ENCODE measurements at places on chromosomes 1 and 21.

DNA sequence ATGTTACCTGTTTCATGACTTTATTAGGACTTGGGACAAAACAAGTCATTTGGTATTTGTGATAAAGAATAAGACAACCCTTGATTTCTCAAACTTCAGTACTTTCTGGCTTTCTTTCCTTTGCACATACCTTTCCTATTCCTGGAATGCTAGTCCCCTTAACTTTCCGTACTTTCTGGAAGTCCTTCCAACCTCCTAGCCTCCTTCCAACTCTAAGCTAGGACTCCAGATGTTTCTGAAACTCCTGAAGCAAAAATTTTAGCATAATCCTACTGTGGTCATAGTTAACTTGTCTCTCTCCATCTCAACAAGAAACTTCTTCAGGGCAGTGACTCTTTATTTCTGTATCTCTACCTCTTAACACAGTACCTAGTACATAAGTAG, 19.8 kb upstream of the C1orf105 start:
- no peak for DNase-seq

GRCh38 chr21:35511696-35512162, 462.6 kb upstream of the RUNX1 start:
- DNase-seq = no peak

DNA sequence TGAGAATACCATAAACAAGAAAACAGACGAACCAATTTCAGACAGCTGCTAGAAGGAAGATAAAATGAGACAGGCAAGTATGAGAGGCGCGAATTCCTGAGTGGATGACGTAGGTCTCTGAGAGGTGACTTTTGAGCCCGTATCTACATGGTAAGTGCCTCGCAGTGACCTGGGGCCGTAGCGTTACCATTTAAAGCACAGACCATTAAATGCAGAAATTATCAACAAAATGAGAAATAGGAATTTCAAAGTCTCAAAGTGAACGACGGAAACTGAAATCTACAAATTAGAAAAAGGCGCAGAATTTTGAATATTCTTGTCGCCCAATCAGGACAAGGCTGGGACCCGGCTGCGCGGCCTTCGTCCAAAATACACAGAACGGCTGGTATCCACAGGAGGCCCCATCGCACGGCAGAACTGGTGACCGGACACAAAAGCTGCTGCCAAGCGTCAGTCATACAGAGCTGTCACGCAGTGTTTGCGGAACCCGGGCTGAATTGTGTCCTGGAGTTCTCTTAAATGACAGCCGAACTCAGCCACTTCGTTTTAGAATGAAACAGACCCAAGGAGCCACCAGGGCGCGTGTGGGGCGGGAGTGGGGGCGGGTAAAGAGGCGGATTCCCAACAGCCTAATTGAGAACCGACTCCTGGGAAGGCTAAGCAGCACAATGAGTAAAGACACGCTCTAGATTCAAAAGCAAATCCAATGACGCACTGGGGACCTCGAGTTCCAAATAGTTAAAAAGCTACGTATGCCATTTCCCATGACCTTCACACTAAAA, 13.8 kb upstream of the BOLA1 start:
- peak; percentile 91 for DNase-seq

DNA sequence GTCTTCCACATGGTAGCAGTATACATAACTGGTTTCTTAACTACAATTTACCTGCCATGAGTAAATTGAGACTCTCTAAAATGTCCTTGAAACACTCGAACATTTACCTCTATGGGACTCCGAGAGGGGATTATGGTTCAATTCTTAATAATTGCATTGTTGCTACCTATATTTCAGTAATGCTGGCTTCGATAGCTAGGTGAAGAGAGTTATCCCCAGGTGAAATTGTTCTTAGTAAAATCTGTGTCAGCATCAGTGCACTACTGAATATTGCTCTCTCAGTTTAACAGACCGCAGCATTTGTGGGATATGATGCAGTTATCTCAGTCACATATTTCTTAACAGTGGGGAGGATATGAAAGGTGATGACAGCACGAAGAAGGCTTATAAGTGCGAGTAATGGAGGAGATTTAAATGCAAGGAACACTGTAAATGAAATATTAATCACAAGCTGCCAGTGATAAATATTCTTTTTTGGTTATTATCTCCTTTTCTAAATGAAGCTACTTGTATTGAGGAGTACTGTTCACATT, 801.9 kb downstream of the BRINP3 start:
- DNase-seq = no peak

- no peak for DNase-seq
Observed at GRCh38 chr1:116284819-116285390, 88.1 kb upstream of the ATP1A1 start.

DNA sequence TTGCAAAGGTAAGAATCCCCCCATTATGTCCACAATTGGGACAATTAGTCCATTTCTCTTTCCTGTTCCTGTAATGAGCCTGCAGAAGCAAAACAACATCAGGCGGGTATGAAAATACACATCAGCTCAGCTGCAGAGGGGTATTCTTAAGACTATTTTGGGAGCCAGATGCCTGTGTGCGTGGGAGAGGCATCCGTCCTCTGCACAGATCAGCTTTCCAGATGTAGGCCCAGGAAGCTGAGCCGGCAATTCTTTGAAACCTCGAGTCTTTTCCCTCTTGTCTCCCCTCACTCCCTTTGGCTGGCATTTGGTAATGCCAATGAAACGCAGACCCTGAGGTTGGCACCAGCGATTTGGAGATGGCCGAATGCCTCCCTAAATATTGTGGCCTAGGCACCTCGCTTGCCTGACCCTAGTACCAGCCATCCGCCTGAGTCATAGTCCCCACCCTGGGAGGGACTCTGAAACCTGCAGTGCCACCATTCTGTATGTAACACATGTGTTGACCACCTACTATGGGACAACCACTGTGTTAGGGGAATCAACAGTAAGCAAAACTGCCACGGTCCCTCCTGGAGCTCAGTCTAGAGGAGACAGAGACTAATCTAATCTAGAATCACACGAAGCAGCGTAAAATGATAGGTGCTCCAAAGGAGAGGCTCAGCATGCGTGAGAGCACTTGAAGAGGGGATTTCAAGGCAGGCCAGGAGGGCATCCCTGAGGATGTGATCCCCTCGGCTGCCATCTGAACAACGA, 603.0 kb downstream of the MATN1 start:
- DNase-seq = no peak

- DNase-seq = no peak
Observed at GRCh38 chr1:240621249-240621648, 9.3 kb upstream of the GREM2 start.

DNA sequence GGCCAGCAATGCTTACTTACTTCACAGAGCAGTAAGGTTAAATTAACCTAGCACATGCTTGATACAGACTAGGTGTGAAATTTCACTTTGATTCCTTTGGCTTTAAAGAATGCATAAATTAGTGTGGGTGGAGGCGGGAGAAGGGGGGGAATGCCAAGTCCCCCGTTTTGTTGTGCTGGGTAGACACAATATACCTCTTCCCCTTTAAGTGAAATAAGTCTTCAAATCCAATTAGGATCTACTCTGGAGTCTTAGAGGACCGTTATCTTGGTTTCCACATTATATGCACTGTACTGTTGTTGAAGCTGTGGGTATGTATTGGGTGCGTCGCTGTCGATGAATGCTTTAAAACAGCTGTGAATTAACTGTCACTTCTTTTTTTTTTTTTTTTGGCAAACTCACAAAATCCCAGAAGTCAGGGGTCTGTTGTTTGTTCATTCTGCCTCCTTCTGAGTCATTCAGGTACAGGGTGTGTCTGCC, 1.6 kb upstream of the S1PR1 start:
- no peak for DNase-seq

DNA sequence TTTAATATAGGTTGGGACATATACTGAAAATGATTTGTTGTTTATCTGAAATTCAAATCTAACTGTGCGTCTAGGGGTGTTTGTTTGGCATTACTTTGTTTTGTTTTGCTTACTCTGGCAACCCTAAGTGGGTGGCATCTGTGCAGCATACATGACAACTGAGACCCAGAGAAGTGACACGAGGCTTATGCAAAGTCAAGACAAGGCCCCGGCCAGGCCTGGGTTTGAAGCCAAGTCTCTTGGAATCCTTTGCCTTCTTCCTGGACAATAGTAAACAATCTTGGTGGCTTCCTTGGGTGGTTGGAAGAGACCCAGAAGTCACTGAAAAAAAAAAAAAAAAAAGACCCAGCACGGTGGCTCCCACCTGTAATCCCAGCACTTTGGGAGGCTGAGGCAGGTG, 197.6 kb upstream of the TMEM51 start:
- DNase-seq = no peak

All from activated CD8-positive, alpha-beta memory T cell treated with anti-CD3 and anti-CD28 coated beads, Interleukin-2, amount 50 U/mL, for 48 hours (primary cell).